Left forelimb (tissue), 1 donor: ENCODE measurements at places on chromosomes 13 and 19.

- DNase-seq, result no peak
These were observed 20.0 kb upstream of the POSTN start for GRCh38 chr13:37618554-37618953.

- no peak for DNase-seq
These were observed 40.4 kb downstream of the LRCH1 start for GRCh38 chr13:46593398-46593797.

DNA sequence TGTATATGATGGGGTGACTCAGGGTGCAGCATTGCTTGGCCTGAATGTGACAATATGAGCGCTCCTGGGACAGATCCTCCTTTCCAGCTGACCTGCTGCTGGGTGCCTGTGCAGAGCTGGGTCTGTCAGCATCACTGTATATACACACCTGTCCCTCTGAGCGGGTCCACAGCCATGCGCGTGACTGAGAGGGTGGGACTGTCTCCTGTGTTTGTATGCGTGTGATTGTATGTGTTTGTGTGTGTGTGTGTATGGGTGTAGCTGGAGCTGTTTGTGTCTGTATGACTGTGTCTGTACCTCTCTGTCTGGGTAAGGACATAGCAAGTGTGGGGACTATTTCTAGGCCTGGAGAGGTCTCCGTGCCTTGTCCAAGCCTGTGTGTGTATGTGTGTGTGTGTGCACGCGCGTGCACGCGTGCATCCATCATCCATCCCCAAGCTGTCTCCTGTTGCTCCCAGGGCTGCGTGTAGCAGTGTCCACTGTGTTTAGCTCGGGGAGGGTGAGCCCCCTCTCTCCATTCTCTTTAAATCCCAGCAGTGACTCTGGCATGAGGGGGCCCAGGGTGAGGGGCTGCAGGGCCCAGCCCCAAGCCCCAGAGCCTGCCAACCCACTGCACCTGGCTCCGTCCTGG is 8.3 kb downstream of the IGLON5 start:
- DNase-seq, result no peak

DNA sequence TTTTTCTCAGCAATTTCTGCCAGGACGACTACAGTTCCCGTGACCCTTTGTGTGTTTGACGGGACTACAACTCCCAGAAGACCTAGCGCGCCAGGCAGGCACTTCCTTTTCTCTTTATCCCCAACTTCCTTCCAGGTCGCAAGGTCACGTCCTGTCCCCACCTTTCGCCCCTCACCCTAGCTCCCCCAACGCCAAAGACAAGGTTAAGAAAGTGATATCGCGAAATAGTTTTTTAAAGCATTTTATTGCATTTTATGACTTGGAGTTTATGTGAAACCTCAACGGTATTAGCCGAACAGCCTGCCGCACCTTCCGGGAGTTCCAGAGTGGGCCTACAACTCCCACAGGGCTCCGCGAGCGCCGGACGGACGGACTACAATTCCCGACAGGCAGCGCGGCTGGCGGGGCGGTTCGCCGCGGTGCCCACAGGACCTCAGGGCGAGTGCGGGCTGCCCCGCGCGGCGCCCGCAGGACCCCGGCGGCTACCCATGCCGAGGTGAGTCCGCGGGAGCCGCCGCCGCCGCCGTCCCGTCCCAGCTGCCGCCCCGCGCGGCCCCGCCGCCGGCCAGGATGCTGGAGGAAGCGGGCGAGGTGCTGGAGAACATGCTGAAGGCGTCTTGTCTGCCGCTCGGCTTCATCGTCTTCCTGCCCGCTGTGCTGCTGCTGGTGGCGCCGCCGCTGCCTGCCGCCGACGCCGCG is at the start of gene NCLN:
NCLN (plus strand) TSS at position 470 of the 699 bp plus-strand sequence; CDS start at position 571, 101 bp downstream.
- DNase-seq, result peak; percentile 97

DNA sequence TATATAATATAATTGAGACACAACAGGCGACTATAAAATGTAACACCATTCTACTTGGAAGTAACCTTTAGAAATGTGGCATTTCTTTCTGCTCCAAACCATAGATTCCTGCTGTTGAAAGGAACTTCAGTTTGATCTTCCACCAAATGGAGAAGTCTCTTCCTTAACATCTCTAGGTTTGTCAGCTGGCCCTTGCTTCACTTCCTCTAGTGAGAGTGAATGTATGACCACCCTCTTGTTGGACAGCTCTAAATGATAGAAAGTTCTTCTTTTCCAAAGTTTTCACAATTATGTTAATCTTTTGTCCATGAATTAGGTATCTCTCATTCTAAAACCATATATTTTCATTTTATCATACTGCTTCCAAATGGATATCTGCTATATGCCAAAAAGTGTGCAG is 13.8 kb upstream of the COG6 start:
- no peak for DNase-seq

DNA sequence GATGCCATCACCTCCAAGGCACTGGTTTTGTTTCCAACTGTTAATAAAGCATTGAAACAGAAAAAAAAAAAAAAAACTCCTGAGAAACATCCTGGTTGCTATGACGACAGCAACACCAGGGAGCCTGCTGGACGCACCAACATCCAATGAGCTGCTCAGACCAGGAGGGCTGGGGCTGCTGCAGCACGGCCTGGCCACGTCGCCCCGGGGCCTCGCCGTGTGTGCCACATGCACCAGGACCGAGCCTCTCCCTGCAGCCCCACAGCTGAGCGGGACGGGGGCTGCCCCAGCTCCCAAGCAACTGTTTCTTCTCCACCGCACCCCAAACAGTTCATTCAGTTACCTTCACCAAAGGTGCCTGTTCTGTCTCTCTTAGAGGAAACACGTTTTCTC is 54.5 kb downstream of the RASA3 start:
- no peak for DNase-seq

GRCh38 chr13:23848646-23849141 is 40.5 kb downstream of the MIPEP start:
- no peak for DNase-seq

DNA sequence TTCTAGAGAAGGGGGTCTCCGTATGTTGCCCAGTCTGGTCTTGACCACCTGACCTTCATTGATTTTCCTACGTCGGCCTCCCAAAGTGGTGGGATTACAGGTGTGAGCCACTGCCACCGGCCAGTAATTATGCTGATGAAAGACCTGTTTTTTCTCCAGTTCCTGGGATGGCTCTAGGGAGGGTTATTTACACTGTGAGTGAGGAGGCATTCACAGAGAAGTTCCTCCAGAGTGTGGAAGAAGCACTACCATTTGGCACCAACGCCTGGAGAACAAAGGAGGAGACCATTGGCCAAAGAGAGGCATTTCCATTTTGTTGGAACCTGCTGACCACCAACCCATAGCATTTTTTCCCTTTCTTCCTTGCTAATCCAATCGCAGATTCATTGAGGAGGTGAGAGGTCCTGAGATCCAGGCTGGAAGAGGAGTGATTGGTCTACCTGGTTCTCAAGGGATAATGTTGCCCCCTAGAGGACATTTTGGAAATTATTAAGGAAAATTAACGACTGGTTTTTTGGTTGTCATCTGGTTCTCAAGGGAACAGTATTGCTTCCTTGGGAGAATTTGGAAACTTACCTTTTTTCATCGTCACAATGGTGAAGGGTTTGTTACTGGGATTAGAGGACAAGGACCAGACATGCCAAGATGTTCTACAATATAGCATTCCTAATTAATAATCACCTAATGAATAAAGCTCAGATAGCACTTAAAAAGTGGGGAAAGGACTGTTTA is 5.5 kb upstream of the SAE1 start:
- no peak for DNase-seq

- no peak for DNase-seq
These were observed 151.7 kb downstream of the DLEU7 start for GRCh38 chr13:50691681-50692263.

- DNase-seq, result no peak
These were observed 6.6 kb downstream of the ATG4D start for GRCh38 chr19:10550336-10550735.

- no peak for DNase-seq
These were observed 68.6 kb downstream of the KCTD15 start for GRCh38 chr19:33865306-33865705.

DNA sequence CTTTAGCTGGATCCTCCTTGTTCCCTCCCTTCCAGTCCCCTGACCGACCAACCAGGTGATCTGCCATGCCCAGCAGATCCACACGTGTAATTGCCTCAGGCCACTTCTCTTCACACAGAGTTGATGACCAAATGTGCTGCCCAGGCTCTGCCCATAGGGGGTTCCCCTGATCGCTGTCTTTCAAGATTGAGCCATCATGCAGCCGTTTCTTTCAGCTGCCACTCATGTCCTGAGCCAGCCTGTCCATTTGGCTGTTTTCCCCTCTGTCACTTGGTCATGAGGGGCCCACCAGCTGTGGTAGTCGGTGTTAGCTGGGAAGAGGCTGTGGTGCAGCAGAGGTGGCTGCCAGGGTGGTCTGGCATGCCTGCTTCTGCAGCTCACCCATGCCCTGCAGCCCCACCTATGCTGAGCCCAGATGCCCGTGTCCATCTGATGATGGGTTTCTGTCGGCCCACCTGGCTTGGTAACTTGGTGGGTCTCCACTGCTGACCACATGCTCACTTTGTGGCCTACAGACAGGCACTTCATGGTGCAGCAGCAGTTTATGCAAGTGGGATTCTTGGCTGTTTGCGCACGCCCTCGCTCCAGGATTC is 35.6 kb upstream of the GPR183 start:
- DNase-seq, result no peak

GRCh38 chr19:41889896-41890295 is 6.9 kb downstream of the ARHGEF1 start:
- no peak for DNase-seq

DNA sequence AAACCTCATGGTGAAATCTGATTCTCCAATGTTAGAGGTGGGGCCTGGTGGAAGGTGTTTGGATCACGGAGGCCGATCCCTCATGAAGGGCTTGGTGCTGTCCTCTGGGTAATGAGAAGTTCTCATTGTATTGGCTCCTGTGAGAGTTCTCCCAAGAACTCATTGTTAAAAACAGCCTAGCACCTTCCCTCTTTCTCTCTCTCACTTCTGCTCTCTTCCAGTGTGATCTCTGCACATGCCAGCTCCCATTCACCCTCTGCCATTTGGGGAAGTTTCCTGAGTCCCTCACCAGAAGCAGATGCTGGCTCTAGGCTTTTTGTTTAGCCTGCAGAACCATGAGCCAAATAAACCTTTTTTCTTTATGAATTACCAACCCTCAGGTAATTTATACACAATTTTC is 3.1 kb upstream of the SUCLA2 start:
- DNase-seq, result no peak

DNA sequence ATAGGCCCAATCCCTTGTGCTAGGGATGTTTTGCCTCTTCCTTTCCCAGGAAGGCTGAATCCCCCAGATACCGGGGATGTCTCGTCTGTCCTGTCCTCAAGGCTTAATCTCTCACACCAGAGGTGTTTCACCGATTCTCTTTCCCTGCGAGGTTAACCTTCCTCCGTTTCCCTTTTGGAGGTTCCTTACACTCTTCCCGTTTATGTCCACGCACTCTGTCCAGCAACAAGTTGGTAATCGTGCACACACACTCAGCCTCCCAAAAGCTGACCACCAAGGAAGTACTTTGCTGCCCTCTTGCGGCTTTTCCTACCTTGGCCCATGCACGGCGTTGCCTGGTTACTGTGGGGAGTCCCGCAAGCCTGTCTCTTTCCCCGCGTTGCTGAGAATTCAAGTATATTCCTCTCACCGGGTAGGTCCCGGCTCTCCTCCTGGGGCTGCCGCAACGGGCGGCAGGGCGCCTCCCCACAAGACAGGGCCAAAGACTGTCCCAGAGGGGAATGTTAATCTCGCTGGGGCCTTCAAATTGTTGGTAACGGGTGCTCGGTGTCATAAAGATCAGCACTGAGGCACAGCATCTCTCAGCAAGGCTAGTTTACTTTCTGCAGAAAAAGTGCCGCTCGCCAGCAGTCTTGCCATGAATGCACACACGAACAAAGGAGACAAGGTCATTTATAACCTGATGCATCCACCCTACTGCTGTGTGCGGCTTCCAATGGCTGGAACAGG is 36.7 kb upstream of the CD177 start:
- DNase-seq, result no peak

- no peak for DNase-seq
These were observed 1.4 kb downstream of the RASA3 start for GRCh38 chr13:114130837-114131582.

DNA sequence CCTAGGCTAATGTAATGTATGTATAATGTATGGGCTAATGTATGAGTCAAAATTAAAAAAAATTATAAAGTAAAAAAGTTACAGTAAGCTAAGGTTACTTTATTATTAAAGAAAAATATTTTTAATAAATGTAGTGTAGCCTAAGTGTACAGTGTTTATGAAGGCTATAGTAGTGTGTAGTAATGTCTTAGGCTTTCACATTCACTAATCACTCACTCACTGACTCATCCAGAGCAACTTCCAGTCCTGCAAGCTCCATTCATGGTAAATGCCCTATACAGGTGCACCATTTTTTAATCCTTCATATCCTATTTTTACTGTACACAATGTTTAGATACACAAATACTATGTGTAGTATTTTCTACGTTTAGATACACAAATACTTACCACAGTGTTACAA is 1.8 kb upstream of the TMEM272 start:
- no peak for DNase-seq

DNA sequence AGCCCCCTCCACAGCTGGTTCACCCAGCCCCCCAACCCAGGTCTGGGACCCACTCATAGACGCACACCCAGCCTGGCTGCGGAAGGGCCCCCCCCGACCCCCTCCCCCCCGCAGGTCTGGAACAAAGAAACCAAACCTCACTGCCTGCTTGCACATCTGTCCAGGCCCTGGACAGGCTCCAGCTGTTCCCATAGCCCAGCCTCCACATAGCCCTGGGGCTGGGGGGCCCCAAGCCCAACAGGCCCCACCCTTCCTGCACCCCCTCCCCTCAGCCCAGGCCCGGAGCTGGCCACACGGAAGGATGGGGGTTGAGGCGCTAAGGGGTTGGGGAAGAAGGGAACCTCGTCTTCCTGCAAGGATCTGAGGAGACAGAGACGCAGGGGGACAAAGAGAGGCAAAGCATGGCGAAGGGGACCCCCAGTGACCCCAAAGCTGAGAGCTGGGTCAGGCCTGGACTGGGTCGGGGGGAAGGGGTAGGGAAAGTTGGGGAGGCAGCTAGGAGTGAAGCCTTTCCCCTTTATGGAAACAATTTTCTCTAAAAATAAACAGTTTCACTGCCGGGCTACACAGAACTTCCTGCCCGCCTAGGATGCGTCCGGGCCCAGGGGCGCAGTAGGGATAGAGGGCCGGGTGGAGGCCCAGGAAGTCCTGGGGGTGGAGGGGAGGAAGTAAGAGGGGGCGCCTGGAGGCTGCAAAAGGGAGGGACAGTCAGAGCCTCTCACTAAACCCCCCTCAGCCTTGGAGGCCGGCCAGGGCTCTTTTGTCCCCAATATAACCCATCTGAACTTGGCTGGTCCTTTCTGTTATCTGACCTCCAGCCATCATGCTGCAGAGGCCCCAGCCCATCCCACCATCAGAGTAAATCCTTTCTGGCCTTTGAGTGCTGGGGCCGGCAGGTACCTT is 2.4 kb downstream of the KANK2 start:
- peak; percentile 74 for DNase-seq

GRCh38 chr19:53957448-53958167 is 5.1 kb upstream of the CACNG8 start:
- no peak for DNase-seq

GRCh38 chr19:31266731-31267130 is 82.5 kb downstream of the TSHZ3 start:
- no peak for DNase-seq

GRCh38 chr13:48156466-48156865 is 61.6 kb upstream of the MED4 start:
- DNase-seq, result no peak
